ENCODE measurements at places on chromosomes 11 and 22.

DNA sequence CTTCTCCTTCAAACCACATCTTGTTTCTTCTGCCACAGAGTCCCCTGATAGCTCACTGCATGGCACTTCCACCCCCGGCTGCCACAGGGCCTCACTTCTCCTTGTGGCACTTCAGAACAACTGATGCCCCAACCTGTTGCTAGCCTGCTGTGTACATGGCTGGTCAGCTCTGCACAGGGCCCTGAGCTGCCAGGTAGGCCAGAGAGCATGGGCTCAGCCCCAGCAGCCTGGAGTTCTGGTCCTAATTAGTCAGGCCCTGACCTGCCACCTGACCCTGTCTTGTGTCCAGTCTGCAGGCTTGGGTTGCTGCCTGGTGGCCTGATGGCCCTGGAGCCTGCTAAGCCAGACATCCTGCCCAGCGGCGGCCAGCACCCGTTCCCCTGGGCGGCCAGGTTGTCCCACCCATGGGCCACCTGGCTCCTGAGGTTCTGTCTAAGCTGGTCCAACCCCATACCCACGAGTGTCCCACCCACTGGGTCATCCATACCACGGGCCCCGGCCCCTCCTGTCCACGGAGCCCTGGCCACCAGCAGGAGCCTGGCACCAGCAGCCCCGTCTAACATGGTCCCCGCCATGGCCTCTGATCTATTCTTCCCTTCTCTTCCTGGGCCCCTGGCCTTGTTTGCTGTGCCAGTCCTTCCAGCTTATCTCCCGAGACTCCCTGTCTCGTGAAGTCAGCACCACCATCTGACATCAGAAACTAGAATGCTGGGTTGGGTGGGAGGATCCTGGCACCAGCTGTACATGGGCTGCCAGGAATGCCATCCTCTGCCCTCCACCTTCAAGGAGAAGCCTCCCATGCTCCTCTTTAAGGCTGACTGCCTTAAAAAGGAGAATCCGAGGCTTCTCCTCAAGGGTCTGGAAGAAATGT is 3.1 kb upstream of the CERK start:
- no peak for DNase-seq

DNA sequence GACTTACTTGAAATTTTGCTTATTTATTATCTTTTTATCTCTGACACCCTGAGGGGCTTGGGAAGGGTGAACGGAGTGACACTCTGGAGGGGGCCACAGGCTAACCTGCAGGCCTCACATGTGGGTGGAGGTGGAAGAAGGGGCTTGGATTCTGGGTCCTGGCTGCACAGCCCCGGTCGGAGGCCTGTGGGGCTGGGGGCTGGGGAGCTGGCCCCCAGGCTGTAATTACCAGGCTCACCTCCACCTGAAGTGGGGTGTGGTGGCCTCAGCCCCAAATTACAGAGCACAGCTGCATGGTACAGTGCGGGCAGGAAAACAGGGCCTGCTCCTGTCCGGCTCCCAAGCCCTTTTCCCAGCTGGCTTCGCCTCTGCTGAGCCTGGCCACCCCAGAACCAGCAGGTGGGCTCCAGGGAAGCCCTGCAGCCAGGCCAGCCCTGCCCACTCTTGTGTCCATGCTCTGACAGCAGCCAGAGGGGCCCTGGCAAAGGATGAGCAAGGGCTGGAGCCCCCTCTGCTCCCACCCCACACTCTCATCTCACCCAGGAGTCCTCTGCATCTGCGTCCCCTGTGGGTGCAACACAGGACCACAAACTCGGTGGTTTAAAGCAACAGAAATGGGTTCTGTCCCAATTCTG is 48.0 kb downstream of the IGF2 start:
- no peak for DNase-seq

GRCh38 chr11:114972105-114972504 is 293.8 kb downstream of the NXPE2 start:
- DNase-seq: no peak

DNA sequence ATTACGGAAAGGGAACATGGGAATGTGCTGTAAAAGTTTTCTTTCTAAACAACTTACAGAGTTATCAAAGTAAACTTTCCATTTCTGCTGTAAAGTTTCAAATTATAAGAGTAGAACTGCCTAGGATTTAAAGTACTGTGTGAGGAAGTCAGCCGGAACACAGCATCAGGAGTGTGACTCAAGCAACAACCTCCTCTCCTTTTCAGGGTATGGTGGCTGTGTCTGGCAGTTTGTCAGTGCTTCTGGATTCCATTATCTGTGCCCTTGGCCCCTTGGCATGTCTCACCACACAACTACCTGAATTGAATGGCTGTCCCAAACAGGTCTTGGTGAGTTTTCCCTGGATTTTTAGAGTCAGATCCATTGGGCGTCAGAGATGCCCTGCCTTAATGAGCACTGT is 6.9 kb upstream of the TOM1 start:
- DNase-seq: no peak

- DNase-seq: no peak
Measured at GRCh38 chr11:11786234-11786633, 55.5 kb upstream of the USP47 start.

- no peak for DNase-seq
Measured at GRCh38 chr11:88552379-88553062, 215.0 kb upstream of the CTSC start.

GRCh38 chr11:69365558-69365957 is 71.6 kb downstream of the MYEOV start:
- no peak for DNase-seq

- DNase-seq: no peak
Measured at GRCh38 chr11:41316751-41317150, 142.7 kb downstream of the LRRC4C start.

GRCh38 chr11:43920598-43921419 is 21.6 kb upstream of the C11orf96 start:
- peak; percentile 99 for DNase-seq

GRCh38 chr11:109093354-109093753 is 328.6 kb upstream of the C11orf87 start:
- no peak for DNase-seq

- DNase-seq: no peak
Measured at GRCh38 chr11:124738713-124739478, 846 bp upstream of the NRGN start.

- DNase-seq: no peak
Measured at GRCh38 chr11:8596504-8597046, 2.5 kb upstream of the STK33 start.

GRCh38 chr11:96056576-96056975 is 132.7 kb upstream of the MTMR2 start:
- DNase-seq: no peak
